ENCODE measurements at places on chromosomes 13 and 19. TPM values are rescaled to one million over a fixed set of nuclear protein-coding genes. Genes with fewer than 3 reads are reported as not detected.

The SIGLECL1 gene
- total RNA-seq: not detected

The TEX101 gene
- not detected for total RNA-seq

The RCBTB2 gene
- total RNA-seq: 10.8 TPM

The ZNF154 gene
- total RNA-seq: 6.0 TPM

The SIRT6 gene
- total RNA-seq: 11.4 TPM

The KIR2DL1 gene
- total RNA-seq: not detected

The ZNF878 gene
- total RNA-seq: 0.32 TPM

The NAPA gene
- 117 TPM for total RNA-seq

The DCT gene
- total RNA-seq: not detected

The C19orf73 gene
- total RNA-seq: 0.36 TPM

The ZNF581 gene
- 22.2 TPM for total RNA-seq

The LHB gene
- 0.49 TPM for total RNA-seq

The TGFBR3L gene
- total RNA-seq: 0.73 TPM

The KCNJ14 gene
- 0.81 TPM for total RNA-seq

The OLFM2 gene
- 152 TPM for total RNA-seq

The TLE6 gene
- total RNA-seq: 2.3 TPM

The TUBB4A gene
- not detected for total RNA-seq

The POSTN gene
- 26.4 TPM for total RNA-seq

The IL27RA gene
- 0.49 TPM for total RNA-seq

The KIR3DL2 gene
- total RNA-seq: not detected

The NAA16 gene
- total RNA-seq: 9.6 TPM

The CYSLTR2 gene
- total RNA-seq: not detected

The IL12RB1 gene
- 1.6 TPM for total RNA-seq

The MUC16 gene
- total RNA-seq: not detected

The ACP5 gene
- total RNA-seq: 1.3 TPM

The TMEM86B gene
- total RNA-seq: 3.6 TPM

The MYO1F gene
- 2.8 TPM for total RNA-seq

The PRR22 gene
- total RNA-seq: 0.49 TPM

The CXCL17 gene
- not detected for total RNA-seq

The KLK15 gene
- total RNA-seq: not detected

The RASIP1 gene
- total RNA-seq: 0.32 TPM

The GJA3 gene
- 0.16 TPM for total RNA-seq

The RRAS gene
- total RNA-seq: 55.3 TPM

The CRLF1 gene
- 0.49 TPM for total RNA-seq

The ZNF90 gene
- total RNA-seq: 1.1 TPM

The ZNF66 gene
- total RNA-seq: 3.1 TPM

The POU4F1 gene
- total RNA-seq: not detected

The FZR1 gene
- total RNA-seq: 44.0 TPM

The LYPD3 gene
- total RNA-seq: 0.36 TPM

The ELANE gene
- 0.49 TPM for total RNA-seq

The ATG4D gene
- 13.3 TPM for total RNA-seq

The TUBA3C gene
- not detected for total RNA-seq

The CCDC194 gene
- 0.49 TPM for total RNA-seq

The PTGER1 gene
- total RNA-seq: 1.1 TPM

The DAND5 gene
- total RNA-seq: 0.65 TPM

The ZNF888 gene
- 6.1 TPM for total RNA-seq

The ZNF177 gene
- total RNA-seq: 1.5 TPM

The ZNF57 gene
- 7.9 TPM for total RNA-seq

The C5AR2 gene
- total RNA-seq: 0.32 TPM

The DKKL1 gene
- 0.49 TPM for total RNA-seq

The PRODH2 gene
- total RNA-seq: not detected

Measured in hair follicle dermal papilla cell (primary cell).